ENCODE measurements at places on chromosomes 5 and 9.
A peak's percentile ranks its signal among the peaks of the same experiment; 100 is the strongest.

- DNase-seq, result no peak
Measured at GRCh38 chr5:22056601-22057000, 796.5 kb downstream of the CDH12 start.

DNA sequence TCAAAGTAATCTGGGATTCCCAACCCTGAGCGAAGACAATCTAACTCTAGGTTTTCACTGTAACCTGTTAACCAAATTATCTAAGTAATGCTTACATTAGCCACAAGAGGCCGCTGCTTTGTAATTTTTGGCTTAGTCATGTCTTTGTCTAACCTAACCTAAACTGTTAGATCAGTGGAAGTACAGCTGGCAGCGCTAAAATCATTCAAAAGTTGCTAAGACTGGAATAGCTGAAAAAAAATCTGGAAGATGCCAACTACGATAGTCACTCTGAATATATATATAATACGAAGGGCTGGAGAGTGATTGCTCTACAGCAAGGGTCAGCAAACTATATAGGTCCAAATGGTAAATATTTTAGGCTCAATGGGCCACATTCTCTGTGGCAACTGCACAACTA, 60.2 kb downstream of the FBXO38 start:
- peak; percentile 26 for DNase-seq

- peak; percentile 61 for DNase-seq
Measured at GRCh38 chr5:72268753-72269410, 51.2 kb downstream of the MRPS27 start.

- DNase-seq, result no peak
Measured at GRCh38 chr9:105171589-105171988, 72.9 kb upstream of the SLC44A1 start.

DNA sequence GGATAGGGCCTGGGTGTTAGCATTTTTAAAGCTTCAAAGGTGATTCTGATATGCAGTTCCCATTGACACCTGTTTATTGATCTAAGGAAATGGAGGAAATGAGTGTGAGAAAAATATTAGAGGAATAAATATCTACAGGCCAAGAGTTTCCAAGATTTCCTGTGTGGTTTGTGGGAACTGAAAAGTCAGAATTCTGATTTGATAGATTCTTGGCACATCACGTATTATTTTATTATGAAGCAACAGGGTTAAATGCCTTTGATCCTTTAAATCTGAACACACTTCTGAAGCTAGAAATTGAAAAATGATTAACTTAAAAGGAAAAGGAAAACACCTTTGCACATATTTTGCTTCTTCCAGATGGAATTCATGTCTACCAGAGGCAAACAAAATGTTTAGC, 113.7 kb downstream of the CD180 start:
- no peak for DNase-seq

DNA sequence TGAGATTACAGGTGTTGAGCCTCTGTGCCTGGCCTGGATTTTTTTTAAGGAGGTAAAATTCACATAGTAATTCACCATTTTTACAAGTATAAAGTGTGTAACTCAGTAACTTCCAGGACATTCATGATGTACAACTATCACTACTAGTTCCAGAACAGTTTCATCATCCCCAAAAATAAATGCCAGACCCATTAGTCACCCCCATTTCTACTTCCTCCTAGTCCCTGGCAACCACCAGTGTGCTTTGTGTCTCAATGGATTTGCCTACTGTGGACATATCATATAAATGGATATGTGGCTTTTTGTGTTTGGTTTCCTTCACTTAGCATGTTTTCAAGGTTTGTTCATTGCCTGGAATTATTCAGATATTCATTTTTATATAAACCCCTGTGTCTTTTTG, 72.5 kb upstream of the PANK3 start:
- no peak for DNase-seq

DNA sequence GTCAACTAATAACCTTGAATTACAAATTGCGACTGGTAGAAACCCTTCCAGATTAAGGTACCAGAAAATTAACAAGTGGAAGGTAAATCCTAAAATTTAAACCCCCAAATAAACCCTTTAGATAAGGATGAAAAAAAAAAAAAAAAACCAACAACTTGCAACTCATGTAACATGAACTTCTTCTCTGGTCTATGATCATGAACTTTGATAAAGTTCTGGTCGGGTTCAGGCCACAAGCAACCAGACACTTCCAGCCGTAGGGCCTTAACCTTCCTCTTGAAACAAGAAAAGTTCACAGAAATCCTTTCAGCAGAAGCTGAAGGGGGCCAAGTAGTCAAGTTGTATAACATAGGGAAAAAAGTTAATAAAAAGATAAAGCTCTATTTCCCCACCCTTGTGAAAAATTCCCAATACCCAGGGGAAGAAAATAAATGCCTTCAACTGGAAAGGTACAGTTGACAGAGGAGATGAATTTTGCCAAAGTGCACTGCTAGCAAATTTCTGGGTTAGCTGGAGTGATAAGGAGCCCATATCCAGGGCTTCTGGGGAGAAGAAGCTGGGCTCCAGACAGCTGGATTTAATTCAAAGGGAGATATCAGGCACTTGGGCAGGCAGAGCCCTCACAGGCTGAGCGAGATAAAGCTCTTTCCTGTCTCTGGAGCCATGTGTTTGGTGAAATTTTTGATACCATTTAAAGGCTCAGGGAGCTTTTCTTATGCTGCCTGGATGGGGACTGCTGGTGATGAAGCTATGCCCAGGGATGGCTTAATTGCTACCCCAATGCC, 234.2 kb upstream of the PANK3 start:
- no peak for DNase-seq

- DNase-seq, result no peak
Measured at GRCh38 chr5:36724467-36725332, 118.3 kb downstream of the SLC1A3 start.

GRCh38 chr5:133404724-133405123, 207.6 kb downstream of the FSTL4 start:
- no peak for DNase-seq

GRCh38 chr5:83343299-83343698, 128.2 kb upstream of the VCAN start:
- no peak for DNase-seq

DNA sequence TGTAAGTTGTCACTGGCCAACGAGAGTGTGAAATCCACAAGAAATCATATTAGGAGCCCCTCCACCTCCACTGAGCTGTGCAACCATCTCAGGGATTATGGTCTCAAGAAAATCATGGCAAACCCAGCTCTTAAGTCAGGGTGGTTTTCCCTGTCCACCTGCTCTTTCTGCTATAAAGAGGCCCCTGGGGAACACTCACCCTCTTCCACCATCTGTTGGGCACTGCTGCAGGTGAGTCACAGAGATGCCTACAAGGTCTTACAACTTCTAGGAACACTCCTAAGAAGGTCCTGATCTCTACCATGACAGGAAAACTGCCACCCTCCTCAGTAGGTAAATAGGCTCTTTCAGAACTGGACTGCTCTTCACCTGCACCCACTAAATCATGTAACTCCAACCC, 61.8 kb downstream of the DRD1 start:
- DNase-seq, result no peak

GRCh38 chr5:142115937-142116614, 7.5 kb downstream of the NDFIP1 start:
- DNase-seq, result no peak

DNA sequence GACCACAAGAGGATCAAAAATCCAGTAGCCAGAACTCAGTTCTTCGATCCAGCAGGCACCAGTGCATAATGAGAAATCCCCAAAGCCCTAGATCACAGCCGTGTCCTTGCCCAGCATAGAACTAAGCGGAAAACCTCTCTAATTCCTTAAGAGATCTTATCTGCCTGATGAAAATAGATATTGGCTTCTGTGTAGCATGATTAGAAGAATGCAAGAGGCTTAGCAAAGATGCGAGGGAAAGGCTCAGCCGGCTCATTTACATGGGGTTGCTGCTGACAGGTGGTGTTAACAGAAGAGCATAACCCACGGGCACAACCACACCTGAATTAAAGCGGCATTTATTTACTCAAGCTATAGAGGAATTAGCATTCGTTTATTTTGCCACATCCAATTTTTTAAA, 400.0 kb upstream of the ADAMTS16 start:
- no peak for DNase-seq

GRCh38 chr9:81108391-81108790, 581.0 kb downstream of the TLE1 start:
- no peak for DNase-seq

DNA sequence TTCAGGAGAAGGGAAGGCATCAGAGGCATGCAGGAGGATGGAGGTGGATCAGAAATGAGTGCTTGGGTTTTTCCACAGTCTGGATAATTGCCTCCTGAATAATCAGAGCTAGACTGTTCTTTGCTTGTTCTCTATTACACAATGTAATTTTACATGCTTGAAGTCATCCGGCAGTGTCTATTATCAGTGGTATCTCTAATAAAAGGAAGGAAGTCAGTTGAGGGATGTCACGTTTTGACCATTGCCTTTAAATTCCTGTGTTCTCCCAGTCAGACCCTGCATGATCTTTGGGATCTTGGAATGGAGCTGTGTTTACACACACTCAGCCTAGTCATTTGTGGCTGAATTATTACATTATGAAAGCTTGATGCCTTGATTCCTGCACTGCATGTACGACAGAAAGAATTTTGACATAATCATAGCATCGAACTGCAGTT, 91.0 kb downstream of the PDE8B start:
- no peak for DNase-seq

- DNase-seq, result no peak
Measured at GRCh38 chr5:91848453-91848852, 465.3 kb upstream of the ARRDC3 start.

DNA sequence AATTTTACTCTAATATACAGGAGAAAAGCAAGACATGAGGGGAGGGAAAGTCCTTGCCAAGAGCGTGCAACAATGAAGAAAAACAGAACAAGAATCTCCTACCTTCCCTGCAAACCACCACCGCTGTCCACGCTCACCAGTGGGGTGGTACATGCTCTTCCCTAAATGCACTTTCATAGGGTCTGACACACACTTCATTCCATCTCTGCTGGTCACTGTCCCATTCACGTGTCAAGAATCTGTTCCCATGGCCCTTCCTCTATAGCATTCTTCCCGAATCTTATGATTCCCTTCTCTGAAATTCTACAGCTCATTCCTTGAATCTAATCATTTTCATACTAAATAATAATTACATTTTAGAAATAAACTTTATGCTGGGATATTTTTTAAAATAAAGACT, 11.4 kb upstream of the DNAH5 start:
- DNase-seq, result no peak

- no peak for DNase-seq
Measured at GRCh38 chr9:90555351-90556057, 87.1 kb downstream of the DIRAS2 start.

DNA sequence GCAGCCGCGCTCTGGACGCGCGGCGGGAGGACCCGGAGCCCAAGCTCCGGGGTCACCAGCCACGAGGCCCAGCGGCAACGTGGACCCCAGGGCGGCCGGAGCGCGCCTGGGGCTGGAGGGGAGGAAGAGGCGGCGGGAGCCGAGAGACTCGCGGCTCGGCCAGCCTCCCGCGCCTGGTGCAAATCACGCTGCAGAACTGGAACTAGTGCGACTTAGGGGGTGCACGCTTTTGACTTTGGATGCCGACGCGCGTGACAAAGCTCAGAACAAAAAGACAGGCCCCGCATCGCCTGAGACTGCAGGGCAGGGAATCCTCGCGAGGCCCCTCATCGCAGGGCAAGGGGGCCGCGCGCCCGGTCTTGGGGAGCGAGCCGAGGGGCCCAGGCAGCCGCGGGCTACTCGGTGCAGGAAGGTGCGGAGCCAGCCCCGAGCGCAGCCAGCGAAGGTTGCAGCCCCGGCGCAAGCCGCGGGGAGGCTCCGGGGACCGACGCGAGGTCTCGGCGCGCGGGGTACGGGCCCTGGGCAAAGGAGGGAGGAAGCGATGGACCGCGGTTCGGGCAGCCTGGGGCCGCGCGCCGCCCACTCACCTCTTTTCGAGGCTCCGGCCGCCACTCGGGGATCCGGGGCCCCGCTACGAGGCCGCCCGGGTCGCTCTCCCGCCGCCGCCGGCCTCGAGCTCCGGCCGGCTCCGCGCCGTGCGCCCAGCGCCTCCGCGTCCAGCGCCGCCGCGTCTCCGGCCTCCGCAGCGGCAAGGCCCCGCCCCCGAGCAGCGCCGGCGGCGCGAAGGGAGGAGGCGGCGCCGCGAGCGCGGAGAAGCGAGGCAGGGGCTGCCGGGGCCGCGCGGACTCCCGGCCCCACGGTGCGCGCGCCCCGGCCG, at the start of gene GOLM1:
TSS of gene GOLM1 (minus strand) at position 735 of the 877 bp plus-strand sequence. CDS start 20,238 bp downstream, outside the sequence.
- DNase-seq, result peak; percentile 81

DNA sequence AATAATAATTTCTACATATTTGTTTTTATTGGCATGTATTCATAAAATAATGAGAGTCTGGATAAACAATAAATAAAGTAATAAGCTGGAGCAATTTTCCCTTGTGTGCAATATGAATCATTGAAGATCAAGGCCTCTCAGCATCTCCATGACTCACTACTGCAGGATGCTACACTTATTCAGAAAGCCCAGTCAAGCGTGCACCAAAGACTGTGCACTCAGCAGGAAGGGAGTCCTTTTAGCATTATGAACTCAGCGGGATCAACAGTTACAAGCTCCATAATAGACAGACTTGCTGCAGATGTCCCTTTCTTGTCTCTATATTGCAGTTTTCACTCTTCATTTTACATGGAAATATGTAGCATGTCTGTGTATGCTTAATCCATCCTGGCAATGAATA, 485.3 kb downstream of the CDH9 start:
- peak; percentile 36 for DNase-seq

- no peak for DNase-seq
Measured at GRCh38 chr9:129178568-129179382, 714 bp upstream of the IER5L start.

DNA sequence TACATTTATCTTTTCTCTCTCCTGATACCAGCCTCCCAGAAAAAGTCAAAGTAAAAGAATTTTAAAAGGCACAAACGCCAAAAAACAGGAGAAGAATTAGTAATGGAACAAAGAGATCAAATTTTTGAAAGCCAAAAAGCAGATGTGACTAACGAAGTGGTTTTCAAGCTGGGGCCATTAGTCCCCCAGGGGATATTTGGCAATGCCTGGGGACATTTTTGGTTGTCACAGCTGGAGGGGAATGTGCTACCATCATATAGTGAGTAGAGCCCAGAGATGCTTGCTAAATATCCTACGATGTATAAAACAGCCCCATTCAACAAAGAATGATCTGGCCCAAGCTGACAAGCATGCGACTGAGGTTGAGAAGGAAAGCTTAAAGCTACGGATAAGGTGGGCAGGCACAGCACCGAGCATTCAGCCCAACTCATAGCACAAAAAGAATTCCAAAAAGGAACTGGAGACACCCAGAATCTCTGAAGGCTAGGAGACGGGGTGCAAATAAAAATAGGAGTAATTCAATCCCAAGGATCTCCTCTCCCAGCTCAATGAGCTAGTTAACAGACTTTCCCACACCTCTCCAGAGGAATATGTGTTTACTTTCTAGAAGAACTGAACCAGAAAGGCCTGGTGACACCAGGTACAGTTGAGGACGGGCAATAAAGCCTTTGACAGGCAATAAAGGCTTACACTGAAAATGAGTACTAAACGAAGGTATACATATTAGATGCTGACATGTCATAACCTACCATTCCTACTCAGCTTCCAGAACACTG, 269.0 kb downstream of the DENND1A start:
- DNase-seq, result peak; percentile 31

GRCh38 chr5:160029540-160030139, 20.7 kb downstream of the TTC1 start:
- no peak for DNase-seq

- no peak for DNase-seq
Measured at GRCh38 chr5:21893161-21893560, 960.0 kb downstream of the CDH12 start.

- no peak for DNase-seq
Measured at GRCh38 chr9:133054966-133055365, 6.8 kb upstream of the CEL start.

GRCh38 chr9:137430723-137431415, 7.7 kb downstream of the NOXA1 start:
- no peak for DNase-seq
